Caudate nucleus (tissue), 63 donors: ENCODE measurements at places on chromosomes 13 and 19.

- DNase-seq = no peak
Measured at GRCh38 chr13:97502181-97502580, 68.2 kb downstream of the RAP2A start.

DNA sequence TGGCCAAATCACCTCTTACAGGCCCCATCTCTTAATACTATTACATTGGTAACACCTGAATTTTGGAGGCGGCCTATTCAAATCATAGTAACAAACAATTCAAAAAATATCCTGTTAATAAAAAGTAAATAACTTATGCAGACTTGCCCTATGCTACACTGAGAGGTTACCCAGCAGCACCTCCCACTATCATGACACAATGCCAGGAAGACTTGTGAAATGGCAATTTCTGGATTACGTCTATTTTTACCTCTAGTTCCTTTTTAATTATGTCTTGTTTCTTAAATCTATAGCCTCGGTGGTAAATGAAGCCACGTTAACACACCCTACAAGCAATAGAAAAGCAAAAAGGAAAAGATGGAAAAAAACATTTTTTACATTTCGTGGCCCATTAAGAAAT is 6.2 kb upstream of the DZIP1 start:
- DNase-seq = no peak

GRCh38 chr13:64397701-64398100 is 2832.4 kb downstream of the PCDH9 start:
- no peak for DNase-seq

DNA sequence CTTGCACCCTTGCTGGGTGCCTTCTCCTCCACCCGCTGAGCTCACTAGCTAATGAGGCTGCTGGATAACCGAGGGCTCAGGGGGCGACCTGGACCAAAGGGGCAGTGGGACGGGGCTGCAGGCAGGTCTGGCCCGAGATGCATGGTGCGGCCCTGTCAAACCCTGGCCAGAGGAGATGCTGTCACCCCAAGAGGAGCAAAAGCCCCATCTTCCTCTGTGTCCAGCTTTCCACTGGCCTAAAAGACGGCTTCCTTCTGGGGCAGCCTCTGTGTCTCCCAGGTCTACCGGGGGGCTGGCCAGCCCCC is 261.8 kb downstream of the TBC1D4 start:
- no peak for DNase-seq
